ENCODE measurements at places on chromosomes 3 and 15.
A peak's percentile ranks its signal among the peaks of the same experiment; 100 is the strongest.

- DNase-seq, result peak; percentile 65
These were observed 753 bp downstream of the ITGB5 start for GRCh38 chr3:124886168-124887056.

DNA sequence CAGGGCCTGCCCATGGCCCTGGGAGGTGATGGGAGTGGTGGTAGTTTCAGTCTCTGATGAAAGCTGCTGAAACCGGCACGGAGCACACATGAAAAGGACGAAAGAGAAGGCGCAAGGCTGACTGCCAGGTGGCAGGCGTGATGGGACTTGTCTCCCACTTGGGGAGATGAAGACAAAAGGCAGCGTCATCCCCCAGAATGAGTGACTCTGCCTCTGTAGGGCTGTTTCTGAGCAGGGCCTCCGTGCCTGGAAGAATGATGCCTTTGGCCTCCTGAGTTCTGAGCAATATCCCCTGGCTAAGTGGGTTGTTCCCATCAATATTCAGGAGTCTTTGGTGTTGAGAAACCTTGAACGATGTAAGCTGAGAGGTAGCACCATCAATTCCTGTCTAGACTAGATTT lies 237.8 kb downstream of the OPA1 start:
- DNase-seq, result no peak

GRCh38 chr3:85251766-85252165 lies 293.0 kb downstream of the CADM2 start:
- no peak for DNase-seq

DNA sequence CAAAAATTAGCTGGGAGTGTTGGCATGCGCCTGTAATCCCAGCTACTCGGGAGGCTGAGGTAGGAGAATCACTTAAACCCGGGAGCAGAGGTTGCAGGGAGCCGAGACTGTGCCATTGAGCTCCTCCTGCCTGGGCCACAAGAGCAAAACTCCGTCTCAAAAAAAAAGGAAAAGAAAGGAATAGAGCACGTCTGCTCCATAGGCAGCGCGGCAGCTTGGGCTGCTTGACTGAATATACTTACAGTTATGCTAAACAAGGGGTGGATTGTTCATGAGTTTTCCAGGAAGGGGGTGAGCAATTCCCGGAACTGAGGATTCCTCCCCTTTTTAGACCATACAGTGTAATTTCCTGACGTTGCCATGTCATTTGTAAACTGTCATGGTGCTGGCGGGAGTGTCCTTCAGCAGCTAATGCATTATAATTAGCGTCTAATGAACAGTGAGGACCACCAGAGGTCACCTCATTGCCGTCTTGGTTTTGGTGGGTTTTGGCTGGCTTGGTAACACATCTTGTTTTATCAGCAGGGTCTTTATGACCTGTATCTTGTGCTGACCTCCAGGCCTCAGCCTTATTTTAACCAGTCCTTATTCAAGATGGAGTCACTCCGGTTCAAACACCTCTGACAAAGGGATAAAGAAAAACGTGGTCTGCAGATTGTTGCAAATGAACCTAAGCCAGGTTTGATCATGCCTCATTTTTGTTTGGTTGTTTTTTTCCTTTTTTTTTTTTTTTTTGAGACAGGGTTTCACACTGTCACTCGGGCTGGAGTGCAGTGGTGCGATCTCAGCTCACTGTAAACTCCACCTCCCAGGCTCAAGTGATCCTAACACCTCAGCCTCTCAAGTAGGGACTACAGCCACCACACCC lies 24.9 kb upstream of the SENP5 start:
- no peak for DNase-seq

GRCh38 chr3:128318275-128318941 lies 148.3 kb downstream of the DNAJB8 start:
- DNase-seq, result no peak

GRCh38 chr3:72722930-72723726 lies 125.1 kb downstream of the SHQ1 start:
- DNase-seq, result peak; percentile 21

GRCh38 chr3:157104928-157105652 lies 54.9 kb downstream of the CCNL1 start:
- no peak for DNase-seq

GRCh38 chr3:122621112-122621511 lies 43.7 kb downstream of the PARP15 start:
- no peak for DNase-seq

DNA sequence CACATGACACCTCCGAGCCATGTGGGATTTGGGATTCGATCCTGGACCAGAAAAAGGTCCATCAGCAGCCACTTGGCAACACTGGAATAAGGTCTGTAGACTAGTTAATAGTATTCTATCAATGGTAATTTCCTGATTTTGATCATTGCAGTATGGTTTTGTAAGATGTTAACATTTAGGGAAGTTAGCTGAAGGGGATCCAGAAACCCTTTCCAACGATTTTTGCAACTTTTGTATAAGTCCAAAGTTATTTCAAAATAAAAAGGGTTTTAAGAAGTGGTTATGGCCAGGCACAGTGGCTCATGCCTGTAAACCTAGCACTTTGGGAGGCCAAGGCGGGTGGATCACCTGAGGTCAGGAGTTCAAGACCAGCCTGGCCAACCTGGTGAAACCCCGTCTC lies 10.2 kb downstream of the BDH1 start:
- no peak for DNase-seq

DNA sequence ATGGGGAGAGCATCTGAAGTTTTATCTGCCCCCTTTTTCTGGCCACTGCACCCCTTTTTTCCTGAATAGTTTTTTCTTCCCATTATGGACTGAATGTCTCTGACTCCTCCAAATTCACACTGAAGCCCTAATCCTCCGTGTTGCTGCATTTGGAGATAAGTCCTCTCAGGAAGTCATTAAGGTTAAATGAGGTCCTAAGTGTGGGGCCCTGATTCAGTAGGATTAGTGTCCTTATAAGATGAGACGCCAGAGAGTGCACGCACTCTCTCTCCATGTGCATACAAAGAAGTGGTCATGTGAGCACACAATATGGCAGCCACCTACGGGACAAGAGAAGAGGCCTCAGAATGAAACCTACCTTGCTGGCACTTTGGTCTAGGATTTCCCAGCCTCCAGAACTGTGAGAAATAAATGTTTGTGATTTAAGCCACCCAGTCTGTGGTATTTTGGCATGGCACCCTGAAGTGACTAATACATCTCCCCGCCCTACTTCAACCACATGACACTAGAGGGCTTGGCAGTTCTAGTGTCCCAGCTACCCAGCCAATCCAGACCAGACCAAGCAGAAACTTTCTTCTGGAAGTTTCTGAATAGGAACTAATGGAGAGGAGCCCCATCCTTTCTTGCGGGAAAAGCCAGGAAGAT lies 191.3 kb downstream of the PDE8A start:
- DNase-seq, result no peak

- DNase-seq, result no peak
These were observed 17.9 kb upstream of the SPPL2A start for GRCh38 chr15:50783411-50783810.

GRCh38 chr15:34616613-34617012 lies 33.2 kb upstream of the GOLGA8B start:
- DNase-seq, result no peak

DNA sequence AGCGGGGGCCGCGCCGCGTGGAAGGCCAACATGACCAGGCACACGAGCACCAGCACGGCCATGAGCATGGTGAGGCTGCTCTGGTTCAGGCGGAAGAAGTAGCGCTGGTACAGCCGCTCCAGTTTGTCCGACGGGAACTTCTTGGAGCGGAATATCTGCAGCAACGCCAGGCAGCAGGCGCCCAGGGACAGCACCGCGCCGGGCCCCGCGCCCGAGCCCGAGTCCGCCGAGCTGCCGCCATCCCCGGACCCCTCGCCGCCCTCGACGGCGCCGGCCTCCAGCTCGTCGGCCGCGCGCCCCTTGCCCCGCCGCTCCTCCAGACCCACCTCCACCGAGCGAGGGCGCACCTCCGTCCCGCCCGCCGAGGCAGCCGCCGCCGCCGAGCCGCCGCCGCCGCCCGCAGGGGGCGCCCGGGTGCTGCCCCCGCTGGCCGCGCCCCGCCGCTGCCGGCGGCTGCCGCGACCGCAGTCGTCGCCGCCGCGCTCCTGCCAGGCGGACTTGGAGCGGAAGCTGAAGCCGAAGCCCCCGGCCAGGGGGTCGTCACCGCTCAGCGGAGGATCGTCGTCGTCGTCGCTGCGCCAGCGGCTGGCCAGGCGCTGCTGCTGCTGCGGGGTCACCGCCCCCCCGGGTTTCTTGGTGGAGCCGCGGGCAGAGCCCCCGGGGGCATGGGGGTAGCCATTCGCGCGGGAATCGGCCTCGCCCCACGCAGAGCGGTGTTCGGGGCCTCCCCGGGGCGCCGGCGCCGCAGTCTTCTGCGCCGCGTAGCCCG lies 957 bp downstream of the ADCY5 start:
- DNase-seq, result peak; percentile 62

DNA sequence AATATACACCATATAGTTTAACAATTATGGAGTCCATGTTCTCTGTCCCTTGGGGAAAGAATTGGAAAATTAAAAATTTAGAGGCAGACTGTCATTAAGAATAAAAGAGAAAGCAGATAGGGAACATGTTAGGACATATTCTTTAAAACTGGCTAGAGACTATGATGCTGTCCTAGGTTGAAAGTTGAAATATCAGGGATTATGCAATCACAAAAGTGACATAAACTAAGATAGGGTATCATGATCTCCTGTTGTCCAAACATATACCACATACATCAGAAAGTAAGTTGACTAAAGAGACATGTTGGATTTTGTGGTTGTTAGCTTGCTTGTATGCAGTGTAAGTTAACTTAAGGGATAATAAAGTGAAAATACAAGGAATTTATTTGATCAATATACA lies 9.9 kb upstream of the EID1 start:
- DNase-seq, result no peak

DNA sequence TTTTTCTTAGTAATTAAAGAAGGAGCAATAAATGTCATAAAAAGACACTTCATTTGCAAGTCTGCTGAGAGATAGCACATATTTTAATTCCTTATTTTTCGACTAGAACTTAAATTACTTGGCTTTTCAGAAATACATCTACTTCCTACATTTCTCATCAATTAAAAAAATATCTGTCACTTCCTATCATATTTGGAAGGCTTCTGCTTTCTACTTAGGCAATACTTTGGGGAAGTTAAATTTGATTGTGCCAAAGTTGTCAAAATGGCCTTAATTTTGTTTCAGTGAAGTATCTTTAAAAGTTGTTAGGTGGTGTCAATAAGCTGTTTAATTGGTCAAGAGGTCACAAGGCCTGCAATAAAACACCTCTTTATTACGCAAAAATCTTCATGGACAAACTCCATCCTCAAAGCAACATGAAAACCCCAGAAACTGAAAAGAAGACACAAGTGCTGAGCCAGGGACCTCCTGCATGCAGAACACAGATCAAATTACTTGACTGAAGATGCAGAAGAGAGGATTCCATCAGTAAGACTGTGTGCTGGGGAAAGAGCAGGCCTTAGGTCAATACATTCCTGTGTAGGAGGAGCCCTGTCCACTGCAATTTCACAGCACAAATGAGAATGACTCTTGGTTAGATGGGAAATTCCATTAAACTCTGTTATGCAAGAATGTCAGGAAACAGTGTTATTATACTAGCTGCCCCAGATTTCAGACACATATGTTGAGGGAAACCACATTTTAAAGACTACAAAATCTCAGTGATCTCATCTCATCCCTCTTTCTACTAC lies 48.0 kb upstream of the FSTL1 start:
- no peak for DNase-seq

DNA sequence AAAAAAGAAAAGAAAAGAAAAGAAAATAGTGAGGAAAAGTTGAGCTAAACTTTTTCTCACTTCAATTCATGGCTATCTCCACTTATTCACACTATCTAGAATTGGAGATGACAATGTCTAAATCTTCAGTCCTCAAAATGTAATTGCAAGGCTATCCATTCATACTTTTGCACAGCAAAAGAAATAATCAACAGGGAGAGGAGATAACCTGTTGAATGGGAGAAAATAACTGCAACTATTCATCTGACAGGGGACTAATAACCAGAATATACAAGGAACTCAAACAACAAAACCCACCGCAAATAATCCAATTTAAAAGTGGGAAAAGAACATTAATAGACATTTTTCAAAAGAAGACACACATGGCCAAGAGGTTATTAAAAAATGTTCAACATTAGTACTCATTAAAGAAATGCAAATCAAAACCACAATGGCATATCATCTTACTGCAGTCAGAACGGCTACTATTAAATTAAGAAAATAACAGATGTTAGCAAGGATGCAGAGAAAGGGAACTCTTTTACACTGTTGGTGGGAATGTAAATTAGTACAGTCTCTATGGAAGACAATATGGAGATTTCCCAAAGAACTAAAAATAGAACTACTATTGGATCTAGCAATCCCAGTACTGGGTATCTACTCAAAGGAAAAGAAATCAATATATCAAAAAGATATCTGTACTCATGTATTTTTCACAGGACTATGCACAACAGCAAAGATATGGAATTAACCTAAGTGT lies 73.5 kb upstream of the PPIB start:
- no peak for DNase-seq

GRCh38 chr3:133987948-133988484 lies 41.7 kb downstream of the SLCO2A1 start:
- DNase-seq, result no peak

DNA sequence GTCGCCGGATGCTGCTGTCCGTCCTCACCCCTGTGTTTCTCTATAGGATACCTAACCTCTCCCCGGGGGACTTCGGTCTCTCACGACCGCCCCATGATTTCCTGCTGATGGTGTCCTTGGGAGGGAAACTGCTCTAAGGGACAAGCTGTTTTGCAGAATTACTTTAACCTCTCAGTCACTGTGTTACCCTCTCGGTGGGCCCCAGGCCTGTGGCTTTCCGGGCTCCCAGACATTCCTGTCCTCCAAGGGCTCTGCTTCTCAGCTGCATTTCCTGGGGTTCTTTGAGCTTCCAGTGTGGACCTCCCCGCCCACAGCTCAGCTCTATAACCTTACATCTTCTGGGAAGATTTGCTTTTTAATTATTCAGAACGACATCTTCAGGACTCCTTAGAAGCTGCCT lies 40.9 kb downstream of the CHST2 start:
- DNase-seq, result no peak

GRCh38 chr3:182523836-182524235 lies 269.5 kb upstream of the ATP11B start:
- no peak for DNase-seq

- no peak for DNase-seq
These were observed 10.3 kb downstream of the RTP1 start for GRCh38 chr3:187207624-187208023.

GRCh38 chr3:62027796-62028195 lies 345.6 kb downstream of the FEZF2 start:
- DNase-seq, result no peak

- no peak for DNase-seq
These were observed 20.6 kb downstream of the SAMD7 start for GRCh38 chr3:169931747-169932520.

DNA sequence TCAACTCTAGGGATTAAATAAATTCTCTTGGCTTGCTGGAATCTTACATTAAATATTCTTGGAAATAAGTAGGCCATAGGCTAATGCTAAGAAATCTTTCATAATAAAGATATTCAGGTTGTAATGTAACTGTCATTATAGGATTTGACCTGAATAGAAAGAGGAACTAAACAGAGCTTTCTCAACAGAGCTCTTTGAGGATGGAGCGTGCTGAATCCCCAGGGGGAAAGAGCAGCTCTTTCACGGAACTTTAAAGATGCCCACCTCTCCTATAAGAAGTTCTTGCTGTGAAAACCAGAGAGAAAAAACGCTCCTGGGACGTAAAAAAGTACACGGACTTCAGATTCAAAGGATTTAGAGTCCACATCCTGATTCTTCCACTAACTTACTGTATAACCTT lies 77.9 kb downstream of the NTRK3 start:
- no peak for DNase-seq
